ENCODE measurements at places on chromosomes 16 and 17. TPM values are rescaled to one million over a fixed set of nuclear protein-coding genes. Genes with fewer than 3 reads are reported as not detected.

GRCh38 chr16:74898659-74899058 lies 86.3 kb downstream of the WDR59 start:
- no peak for DNase-seq

GRCh38 chr17:5631958-5632590 lies 47.8 kb upstream of the NLRP1 start:
- DNase-seq: no peak

DNA sequence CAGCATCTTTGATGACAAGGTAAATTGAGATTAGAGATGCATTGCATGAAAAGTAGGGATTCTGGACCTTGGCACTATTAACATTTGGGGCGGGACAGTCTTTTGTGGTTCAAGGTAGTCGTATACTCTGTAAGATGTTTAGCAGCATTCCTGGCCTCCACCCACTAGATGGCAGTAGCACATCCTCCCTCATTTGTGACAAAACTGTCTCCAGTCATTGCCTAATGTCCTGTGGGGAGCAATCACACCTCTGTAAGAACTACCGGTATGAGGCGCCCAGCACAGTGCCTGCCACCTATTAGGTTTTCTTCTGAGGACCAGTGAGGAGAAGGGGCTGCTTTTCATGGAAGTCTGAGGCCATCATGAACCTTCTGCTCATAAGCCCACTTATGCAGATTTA lies 180.8 kb downstream of the RBFOX1 start:
- no peak for DNase-seq

DNA sequence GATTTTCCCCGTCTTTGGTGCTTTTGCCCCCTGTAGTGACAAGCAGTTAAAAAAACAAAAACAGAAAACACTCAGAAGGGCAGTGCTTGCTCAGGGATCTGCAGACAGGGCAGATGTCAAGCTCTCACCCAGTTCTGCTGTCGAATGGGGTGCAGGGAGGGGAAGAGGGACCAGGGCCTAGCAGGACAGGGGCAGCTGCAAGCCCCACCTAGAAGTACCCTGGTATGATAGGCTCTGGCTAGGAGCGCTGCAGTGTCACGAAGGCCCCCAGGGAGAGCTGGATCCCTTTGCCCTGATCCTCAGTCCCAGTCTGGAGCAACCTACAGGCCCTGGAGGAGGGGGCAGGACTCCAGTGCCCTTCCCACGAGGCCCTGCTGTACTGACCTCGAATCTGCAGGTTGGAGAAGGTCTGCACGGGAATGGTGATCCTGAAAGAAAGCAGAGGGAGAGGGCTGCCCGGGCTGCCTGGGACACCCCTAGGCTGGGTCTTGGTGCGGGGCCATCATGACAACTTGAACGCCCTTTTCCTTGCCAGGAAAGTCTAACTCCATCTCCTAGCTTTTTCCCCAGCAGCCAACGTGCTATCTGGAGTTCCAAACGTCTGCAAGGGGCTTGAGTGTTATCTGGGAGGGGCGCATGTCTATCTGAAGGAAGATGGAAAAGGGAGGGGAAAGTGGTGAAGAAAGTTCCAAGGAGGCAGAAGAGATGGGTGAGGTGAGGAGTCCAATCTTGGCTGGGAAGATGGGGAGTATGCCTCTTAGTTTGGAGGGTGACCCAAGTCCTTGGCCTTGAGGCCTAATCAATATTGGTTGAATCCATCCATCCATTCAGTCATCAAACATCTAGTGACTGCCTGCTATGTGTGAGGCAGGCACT lies 4.8 kb downstream of the GFAP start:
- DNase-seq: no peak

GRCh38 chr17:57379237-57379894 lies 123.0 kb downstream of the MSI2 start:
- peak; percentile 41 for DNase-seq

The CHD9NB gene
- polyA plus RNA-seq: 1.4 TPM

The SDR42E2 gene
- not detected for polyA plus RNA-seq

DNA sequence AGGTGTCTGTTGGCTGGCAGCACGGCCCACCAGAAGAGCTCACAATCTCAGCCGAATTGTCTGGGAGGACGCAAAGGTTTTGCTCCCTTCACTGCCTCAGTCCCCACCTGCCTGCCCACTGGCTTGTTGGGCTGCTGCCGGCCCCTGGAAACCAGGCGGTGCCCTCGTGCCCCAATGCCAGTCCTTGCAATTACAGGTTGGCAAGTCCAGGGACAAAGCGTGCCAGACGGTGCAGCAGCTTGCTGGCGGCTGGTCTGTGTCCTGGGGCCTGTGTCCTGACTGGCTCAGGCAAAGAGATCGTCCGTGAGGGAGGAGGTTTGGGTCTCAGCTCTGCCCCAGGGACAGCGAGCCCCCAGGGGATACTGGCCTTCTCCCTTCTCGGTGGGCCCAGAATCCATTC lies 24.6 kb upstream of the SPNS2 start:
- no peak for DNase-seq

DNA sequence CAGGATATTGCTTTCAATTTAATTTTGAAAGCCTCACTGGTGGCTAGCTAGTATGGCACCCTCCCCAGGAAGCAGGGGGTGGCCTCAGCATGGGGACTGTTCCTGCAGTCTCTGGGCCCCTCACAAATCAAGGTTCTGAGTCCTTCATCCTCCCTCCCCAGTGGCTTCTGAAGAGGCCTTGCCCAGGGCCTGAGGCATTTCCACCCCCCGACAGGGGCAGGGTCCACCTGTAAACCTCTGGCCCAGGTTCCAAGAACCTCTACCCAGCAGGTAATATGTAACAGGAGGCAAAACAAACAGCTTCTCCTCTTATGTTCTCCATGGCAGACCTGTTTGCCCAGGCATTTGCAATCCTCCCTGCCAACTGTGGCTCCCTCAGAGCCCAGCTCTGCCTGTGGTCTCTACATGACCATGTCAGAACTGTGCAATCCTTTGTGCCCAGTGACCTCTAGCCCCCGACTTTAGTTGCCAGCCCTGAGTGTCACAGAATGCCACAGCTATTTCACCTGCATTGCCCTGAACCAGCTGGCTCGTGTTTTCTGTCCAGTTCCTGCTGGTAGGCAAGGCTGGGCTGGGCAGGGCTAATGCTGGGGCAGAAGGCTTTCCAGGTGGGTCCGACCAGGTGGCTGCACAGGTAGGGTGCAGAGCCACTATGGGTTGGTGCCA lies 14.3 kb downstream of the ACSF2 start:
- DNase-seq: no peak

- no peak for DNase-seq
Measured at GRCh38 chr17:20961586-20961985, 81.2 kb downstream of the USP22 start.

- no peak for DNase-seq
Measured at GRCh38 chr17:51435641-51436091, 175.3 kb downstream of the UTP18 start.

GRCh38 chr17:68384941-68385340 lies 72.4 kb downstream of the WIPI1 start:
- DNase-seq: no peak

- DNase-seq: no peak
Measured at GRCh38 chr16:86507173-86508027, 2.9 kb upstream of the FOXF1 start.

- no peak for DNase-seq
Measured at GRCh38 chr17:65750166-65750565, 188.7 kb upstream of the AXIN2 start.

DNA sequence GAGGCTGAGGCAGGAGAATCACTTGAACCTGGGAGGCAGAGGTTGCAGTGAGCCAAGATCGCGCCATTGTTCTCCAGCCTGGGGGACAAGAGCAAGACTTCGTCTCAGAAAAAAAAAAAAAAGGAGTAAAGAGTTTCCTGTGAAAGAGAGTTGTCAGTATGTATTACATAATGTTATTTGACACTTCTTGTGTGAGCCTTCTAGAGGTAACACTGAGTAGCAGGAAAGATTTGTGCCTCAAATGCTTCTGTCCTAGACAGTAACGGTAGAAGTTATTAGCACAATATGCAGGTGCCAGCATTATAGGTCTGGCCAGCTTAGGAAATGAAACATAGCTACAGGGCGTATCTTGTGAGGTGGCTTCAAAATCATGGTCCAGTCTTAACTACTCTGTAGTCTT lies 6.2 kb downstream of the RPS6KB1 start:
- no peak for DNase-seq

The ZFPM1 gene
- 2.1 TPM for polyA plus RNA-seq

- no peak for DNase-seq
Measured at GRCh38 chr17:57458718-57459285, 202.5 kb downstream of the MSI2 start.

DNA sequence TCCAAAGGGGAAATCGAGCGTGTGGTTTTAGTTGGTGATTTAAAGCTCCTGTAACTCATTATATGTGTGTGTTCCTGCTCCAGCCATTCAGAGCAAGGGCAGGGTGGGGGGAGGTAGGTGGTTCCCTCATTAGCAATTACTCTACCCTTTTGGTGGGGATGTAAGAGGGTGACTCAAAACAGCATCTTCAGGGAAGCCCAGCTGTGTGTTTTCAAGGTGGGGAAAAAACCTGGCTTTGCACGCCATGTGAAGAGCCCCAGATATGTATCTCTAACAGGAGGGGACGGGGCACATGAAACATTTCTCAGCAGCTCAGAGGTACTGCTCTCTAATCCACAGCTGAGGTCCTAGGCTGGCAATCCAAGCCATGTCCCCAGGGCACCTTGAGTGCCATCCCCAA lies 241.3 kb upstream of the ZFHX3 start:
- no peak for DNase-seq

- DNase-seq: no peak
Measured at GRCh38 chr17:4856271-4856936, 23.3 kb downstream of the MINK1 start.

The HS3ST3A1 gene
- 1.1 TPM for polyA plus RNA-seq

DNA sequence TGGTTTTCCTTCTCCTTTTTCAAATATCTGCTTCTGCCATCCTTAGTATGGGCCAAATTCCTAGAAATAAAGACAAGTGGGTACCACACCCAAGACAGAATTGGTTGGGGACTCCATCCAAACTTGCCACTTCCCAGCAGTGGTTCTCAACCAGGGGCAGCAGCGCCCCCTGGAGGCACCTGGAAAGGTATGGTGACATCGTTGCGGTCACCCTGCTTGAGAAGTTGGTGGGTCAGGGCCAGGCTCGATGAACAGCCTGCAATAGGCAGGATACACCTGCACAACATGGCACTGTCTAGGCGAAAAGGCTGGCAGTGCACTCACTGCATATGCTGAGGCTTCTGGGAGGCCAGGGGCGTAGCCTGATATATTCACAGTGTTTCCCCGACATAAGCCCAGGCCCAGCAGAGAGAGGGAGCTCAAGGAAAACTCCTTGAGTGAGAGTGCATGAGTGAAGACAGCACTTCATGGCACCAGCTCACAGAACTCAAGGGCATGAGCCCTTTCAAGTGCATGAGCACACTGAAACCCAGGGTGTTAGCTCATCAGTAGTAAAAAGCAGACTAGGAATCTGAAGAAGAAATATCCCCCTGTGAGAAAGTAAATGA lies 57.7 kb downstream of the CMC2 start:
- no peak for DNase-seq

- DNase-seq: no peak
Measured at GRCh38 chr17:45197108-45197507, 24.6 kb upstream of the FMNL1 start.

The TMED6 gene
- 0.09 TPM for polyA plus RNA-seq

GRCh38 chr16:55660828-55661227 lies 5.0 kb downstream of the SLC6A2 start:
- DNase-seq: no peak

DNA sequence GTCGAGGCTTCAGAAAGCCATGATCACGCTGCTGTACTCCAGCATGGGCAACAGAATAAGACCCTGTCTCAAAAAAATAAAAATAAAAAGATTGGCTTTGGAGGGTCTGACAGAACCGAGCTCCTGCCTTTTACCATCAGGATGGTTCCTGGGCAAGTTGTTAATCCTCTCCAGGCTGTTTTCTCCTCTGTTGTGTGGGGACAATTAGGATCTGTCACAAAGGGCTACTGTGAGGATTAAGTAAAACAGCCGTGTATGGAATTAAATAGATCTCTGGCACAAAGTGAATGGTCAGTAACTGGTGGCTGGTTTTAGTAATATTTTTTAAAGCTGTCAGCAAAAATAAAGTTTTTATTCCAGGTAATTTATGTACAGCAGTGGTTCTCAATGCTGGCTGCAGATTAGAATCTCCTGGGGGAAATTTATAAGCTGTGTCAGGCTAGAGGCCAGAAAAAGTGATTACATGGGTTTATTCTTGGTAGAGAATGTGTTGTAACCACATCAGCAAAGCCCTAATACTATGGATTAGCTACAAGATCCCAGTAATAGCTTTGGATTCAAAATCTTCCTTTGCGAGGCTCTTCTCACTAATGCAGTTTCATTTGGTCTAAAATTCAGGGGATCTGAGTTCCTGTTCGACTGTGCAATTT lies 47.2 kb downstream of the GPRC5B start:
- DNase-seq: peak; percentile 36

Data from urinary bladder (tissue), 4 donors.